ENCODE measurements at places on chromosomes 5 and 9.

GRCh38 chr5:139226131-139226530, 28.0 kb upstream of the SIL1 start:
- H3K4me1 ChIP-seq = no peaks in the 10 kb centered on the region
- no peak for DNase-seq
- H3K27ac ChIP-seq = no peak overlapping the region

GRCh38 chr5:16727755-16728325, 111.0 kb upstream of the RETREG1 start:
- H3K4me1 ChIP-seq = peaks cover 16% of the 10 kb centered on the region
- H3K27me3 ChIP-seq = peaks cover 3% of the 10 kb centered on the region
- no peak overlapping the region for H3K27ac ChIP-seq

GRCh38 chr5:172554562-172554961, 86.5 kb upstream of the NEURL1B start:
- H3K27me3 ChIP-seq = no peaks in the 10 kb centered on the region
- no peaks in the 10 kb centered on the region for H3K36me3 ChIP-seq
- H3K4me3 ChIP-seq = no peak overlapping the region

DNA sequence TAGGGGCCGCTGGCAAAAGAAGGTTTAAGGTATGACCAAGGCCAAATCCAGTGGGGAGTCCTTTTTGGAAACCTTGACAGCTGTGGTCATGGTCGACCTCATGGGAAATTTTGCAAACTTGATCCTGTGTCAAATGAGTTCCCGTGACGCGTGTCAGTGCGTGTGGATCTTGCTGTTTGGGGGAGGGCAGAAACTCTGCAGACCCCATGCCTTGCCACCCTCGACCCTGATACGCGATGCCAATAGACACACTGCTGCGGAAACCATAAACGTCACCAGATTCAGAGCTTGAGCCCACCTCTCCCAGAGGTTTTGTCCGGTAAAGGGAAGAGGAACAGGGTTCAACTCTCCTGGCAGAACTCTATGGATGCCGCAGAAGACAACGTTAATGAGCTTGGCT, 104.7 kb downstream of the ADAMTS2 start:
- no peak for DNase-seq
- H3K4me1 ChIP-seq = no peaks in the 10 kb centered on the region
- H3K27ac ChIP-seq = no peak overlapping the region
- H3K36me3 ChIP-seq = no peaks in the 10 kb centered on the region
- H3K27me3 ChIP-seq = peaks cover 3% of the 10 kb centered on the region

GRCh38 chr5:157121709-157122108, 12.9 kb upstream of the HAVCR2 start:
- H3K27me3 ChIP-seq = no peaks in the 10 kb centered on the region
- peaks cover 8% of the 10 kb centered on the region for H3K4me1 ChIP-seq
- H3K36me3 ChIP-seq = peaks cover 37% of the 10 kb centered on the region

DNA sequence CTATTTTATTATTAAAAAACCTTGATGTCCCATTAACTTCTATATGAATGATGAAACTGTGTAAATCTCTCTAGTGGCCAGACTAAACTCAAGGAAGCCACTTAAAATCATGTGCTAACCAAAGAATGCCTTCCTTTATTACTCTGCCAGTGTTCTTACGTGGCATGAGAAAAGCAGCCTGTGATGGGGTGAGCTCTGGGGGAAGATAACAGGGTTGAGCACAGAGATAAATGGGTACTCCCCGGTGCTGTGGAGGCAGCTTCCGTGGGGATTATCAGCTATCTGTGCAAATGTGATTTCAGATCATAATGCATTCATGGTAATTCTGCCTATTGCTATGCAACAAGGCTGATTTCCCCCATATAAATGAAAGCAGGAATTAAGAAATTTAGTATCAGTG, 181.3 kb downstream of the CAVIN4 start:
- no peak overlapping the region for H3K4me3 ChIP-seq
- H3K4me1 ChIP-seq = no peaks in the 10 kb centered on the region
- H3K27ac ChIP-seq = no peak overlapping the region
- H3K36me3 ChIP-seq = no peaks in the 10 kb centered on the region
- H3K27me3 ChIP-seq = no peaks in the 10 kb centered on the region

DNA sequence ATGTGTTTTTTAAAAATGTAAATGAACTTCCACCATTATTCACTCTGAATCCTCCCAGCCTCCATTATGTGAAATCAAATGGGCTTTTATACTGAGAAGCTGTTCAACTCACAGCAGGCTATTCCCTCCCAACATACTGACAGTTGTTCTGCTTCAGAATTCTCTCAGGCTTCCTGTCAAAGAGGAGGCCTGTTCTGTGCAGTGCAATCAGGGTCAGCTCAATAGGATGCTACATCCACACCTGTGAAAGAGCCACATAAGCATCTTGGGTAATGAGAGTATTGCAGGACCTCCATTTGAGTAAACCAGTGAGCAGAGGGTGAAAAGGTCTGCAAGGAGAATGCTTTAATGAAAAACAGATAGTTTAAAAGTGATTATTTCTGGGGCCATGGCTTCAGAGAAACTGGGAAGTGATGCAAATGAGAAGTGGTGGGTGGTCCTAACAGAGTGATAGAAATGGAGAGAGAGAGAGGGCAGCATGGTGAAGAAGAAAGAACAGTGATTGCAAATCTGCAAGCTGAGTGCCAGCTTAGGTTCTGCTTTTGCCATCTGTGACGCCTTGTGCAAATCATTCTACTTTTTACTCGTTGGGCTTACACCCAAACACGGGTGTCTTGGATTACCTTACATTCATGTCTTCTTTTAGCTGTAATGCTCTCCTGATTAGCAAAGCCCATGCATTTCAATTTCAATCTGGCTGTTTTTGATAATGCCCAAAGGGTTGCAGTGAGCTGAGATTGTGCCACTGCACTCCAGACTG, 202.5 kb upstream of the NMUR2 start:
- H3K36me3 ChIP-seq = no peaks in the 10 kb centered on the region
- no peak for DNase-seq
- no peaks in the 10 kb centered on the region for H3K27me3 ChIP-seq
- H3K27ac ChIP-seq = no peak overlapping the region

- no peaks in the 10 kb centered on the region for H3K36me3 ChIP-seq
- H3K27me3 ChIP-seq = no peaks in the 10 kb centered on the region
- peak; percentile 31 for DNase-seq
Measured at GRCh38 chr5:109191153-109191558, 218.6 kb downstream of the PJA2 start.

DNA sequence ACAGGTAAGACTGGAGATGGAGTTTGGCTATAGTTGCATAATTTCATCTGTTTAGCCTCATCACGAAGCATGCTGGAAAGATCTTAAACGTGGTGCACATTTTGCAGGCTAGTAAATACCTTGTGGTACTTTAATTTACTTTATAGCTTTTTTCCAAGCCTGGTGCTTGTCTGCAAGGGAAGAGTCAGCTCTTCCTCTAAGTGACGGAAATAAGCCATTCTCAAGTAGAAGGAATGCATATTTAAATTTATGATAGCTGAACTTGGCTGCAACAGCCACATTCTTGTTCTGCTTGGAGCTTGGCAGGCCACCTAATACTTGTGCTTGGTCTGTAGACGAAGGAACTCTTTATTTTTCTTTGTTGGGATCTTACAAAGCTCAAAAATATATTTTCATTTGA, 188.0 kb upstream of the PIK3R1 start:
- no peaks in the 10 kb centered on the region for H3K27me3 ChIP-seq
- no peaks in the 10 kb centered on the region for H3K4me1 ChIP-seq
- no peak overlapping the region for H3K4me3 ChIP-seq
- no peak overlapping the region for H3K27ac ChIP-seq

- peaks cover 25% of the 10 kb centered on the region for H3K27me3 ChIP-seq
- H3K27ac ChIP-seq = no peak overlapping the region
- no peak overlapping the region for H3K4me3 ChIP-seq
- no peaks in the 10 kb centered on the region for H3K36me3 ChIP-seq
- no peak for DNase-seq
Measured at GRCh38 chr5:159057996-159058395, 41.7 kb downstream of the EBF1 start.

GRCh38 chr9:135045264-135045927, 42.1 kb upstream of the OLFM1 start:
- no peak overlapping the region for H3K4me3 ChIP-seq
- no peak overlapping the region for H3K27ac ChIP-seq
- no peaks in the 10 kb centered on the region for H3K4me1 ChIP-seq

- DNase-seq = no peak
- H3K4me1 ChIP-seq = no peaks in the 10 kb centered on the region
- H3K36me3 ChIP-seq = no peaks in the 10 kb centered on the region
- no peak overlapping the region for H3K4me3 ChIP-seq
- H3K27me3 ChIP-seq = no peaks in the 10 kb centered on the region
- H3K27ac ChIP-seq = no peak overlapping the region
Measured at GRCh38 chr5:83401122-83401731, 70.3 kb upstream of the VCAN start.

GRCh38 chr5:158990979-158991775, 108.5 kb downstream of the EBF1 start:
- no peaks in the 10 kb centered on the region for H3K36me3 ChIP-seq
- no peak overlapping the region for H3K27ac ChIP-seq
- H3K27me3 ChIP-seq = peaks cover 2% of the 10 kb centered on the region
- no peaks in the 10 kb centered on the region for H3K4me1 ChIP-seq

GRCh38 chr5:72252574-72253155, 67.4 kb downstream of the MRPS27 start:
- H3K27me3 ChIP-seq = no peaks in the 10 kb centered on the region
- no peak overlapping the region for H3K27ac ChIP-seq
- peaks cover 8% of the 10 kb centered on the region for H3K4me1 ChIP-seq
- DNase-seq = no peak
- H3K36me3 ChIP-seq = peaks cover 11% of the 10 kb centered on the region

DNA sequence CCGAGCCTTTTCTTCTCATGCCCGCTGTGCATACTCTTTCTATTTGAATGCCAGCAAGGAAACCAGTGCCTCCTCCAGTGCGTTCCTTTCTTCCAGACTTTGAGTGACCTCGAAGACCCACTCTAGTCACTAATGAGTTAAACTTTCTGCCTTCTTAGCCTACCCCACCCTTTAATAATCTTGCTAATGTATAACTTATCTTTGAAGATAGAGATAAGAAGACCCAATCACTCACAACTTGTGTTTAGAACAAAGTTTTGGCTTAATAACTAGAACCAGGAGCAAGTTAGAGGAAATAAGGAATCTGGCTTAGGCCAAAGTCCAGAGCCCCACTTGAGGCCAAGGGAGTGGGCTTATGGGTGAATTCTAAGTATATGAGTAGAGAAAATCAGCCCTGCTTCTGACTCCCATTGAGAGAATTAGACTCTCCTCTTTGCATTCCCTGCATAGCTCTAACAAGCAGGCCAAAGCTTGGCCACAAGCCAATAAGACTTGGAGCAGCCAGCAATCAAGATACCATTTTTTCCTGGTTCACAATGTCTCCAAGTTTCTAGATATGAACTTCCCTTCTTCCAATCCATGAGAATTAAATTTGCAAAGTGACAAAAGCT, 181.5 kb upstream of the PIK3R1 start:
- no peaks in the 10 kb centered on the region for H3K36me3 ChIP-seq
- H3K4me3 ChIP-seq = no peak overlapping the region
- no peaks in the 10 kb centered on the region for H3K4me1 ChIP-seq
- H3K27me3 ChIP-seq = no peaks in the 10 kb centered on the region
- no peak for DNase-seq

DNA sequence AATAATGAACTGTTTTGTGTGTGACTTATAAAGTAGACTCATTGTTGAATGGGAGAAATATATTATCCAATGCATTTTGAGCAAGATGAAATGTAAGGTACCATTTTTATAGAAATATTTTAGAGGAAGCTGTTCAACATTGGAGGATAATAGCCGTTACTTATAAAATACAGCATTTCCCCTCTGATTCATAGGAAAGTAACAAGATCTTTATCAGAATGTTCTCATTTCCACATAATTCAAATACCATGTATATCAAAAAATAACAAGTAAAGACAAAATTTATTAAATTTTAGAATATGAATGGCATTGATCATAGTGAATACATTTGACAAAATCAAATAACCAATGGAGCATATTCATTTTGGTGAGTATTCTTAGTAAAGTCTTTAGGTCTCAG, 346.7 kb upstream of the PTGER4 start:
- no peak overlapping the region for H3K27ac ChIP-seq
- peaks cover 6% of the 10 kb centered on the region for H3K36me3 ChIP-seq
- DNase-seq = no peak

DNA sequence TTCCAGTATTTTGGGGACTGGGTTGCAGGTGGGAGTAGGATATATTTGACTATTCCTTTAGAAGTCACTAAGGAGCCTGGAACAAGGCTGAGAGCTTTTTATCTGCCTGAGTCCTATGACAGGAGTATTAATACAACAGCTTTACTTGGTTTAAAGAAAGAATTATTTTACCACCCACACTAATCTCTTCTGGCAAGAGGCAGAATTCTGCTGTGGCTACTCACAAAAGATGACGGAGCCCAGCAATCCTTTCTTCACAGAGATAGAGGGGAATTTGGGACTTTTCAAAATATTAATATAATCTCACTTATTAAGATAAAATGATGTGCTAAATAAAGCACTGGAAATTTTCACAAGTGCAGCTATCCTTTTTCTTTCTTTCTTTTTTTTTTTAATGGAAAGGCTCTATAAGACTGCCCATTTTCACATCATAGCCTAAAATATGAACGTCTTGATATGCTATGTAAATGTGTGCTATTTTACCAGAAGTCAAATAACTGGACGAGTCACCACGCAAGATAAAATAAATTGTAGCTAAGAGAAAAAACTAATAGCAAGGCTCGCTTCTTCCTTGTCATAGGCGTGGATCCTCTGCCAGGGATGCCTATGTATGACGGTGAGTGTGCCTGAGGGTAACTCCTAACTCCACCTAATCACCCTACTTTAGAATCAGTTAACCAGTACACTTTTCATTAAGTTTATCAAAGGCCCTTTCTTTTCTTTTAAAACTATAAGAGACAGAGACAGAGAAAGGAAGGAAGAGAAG, 76.3 kb downstream of the ZNF608 start:
- peaks cover 6% of the 10 kb centered on the region for H3K27me3 ChIP-seq
- H3K4me1 ChIP-seq = no peaks in the 10 kb centered on the region
- H3K4me3 ChIP-seq = no peak overlapping the region
- DNase-seq = no peak
- no peak overlapping the region for H3K27ac ChIP-seq

- no peak for DNase-seq
- H3K4me1 ChIP-seq = no peaks in the 10 kb centered on the region
- H3K4me3 ChIP-seq = no peak overlapping the region
Measured at GRCh38 chr5:57745029-57745428, 262.4 kb upstream of the ACTBL2 start.

DNA sequence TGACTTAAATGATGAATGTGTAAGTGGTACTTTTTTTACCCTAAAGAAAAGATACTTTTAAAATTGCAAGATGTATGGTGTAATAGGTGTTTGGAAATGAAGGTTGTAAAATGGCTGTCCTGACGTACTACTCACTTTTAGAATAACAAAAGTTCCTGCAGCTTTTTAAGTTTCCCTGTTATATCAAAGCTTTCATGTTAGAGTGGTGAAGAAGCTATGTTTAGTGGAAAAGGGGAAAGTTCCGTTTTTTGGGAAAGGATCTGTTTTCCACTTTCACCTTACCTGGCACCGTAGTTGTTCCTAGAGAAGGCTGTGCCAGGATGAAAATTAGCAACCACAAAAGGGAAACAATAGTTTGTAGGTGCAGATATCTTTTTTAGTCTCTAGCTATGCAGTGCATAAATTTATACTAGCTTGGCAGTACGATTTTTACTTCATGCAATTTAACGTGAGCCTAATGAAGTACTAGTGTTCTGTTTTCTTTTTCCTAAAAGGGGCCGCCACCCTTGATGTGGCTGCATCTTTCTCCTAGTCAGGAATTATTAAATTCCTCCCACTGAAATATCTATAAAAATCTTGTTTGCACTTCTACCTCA, 1.3 kb downstream of the TNPO1 start:
- no peak for DNase-seq
- peak overlapping the region; percentile 87 for H3K4me3 ChIP-seq
- peaks cover 7% of the 10 kb centered on the region for H3K27me3 ChIP-seq
- H3K4me1 ChIP-seq = peaks cover 26% of the 10 kb centered on the region

- no peaks in the 10 kb centered on the region for H3K36me3 ChIP-seq
- peaks cover 14% of the 10 kb centered on the region for H3K4me1 ChIP-seq
- no peak for DNase-seq
Measured at GRCh38 chr9:137140151-137141012, 1.4 kb downstream of the GRIN1 start.

Measured in activated CD4-positive, alpha-beta T cell treated with anti-CD3 and anti-CD28 coated beads, Interleukin-2, amount 10 ng/mL, durations not matched to agents 7 days and 5 days (primary cell).